ENCODE measurements at places on chromosomes 3 and 15. TPM values are rescaled to one million over a fixed set of nuclear protein-coding genes. Genes with fewer than 3 reads are reported as not detected.

- H3K27me3 ChIP-seq = no peaks in the 10 kb centered on the region
- peak; percentile 15 for DNase-seq
- H3K27ac ChIP-seq = no peak overlapping the region
- H3K4me1 ChIP-seq = no peaks in the 10 kb centered on the region
Measured at GRCh38 chr15:41154412-41154811, 38.3 kb upstream of the INO80 start.

- no peaks in the 10 kb centered on the region for H3K36me3 ChIP-seq
- no peak overlapping the region for H3K4me3 ChIP-seq
- H3K27ac ChIP-seq = no peak overlapping the region
Measured at GRCh38 chr3:41716471-41716870, 245.4 kb downstream of the ULK4 start.

DNA sequence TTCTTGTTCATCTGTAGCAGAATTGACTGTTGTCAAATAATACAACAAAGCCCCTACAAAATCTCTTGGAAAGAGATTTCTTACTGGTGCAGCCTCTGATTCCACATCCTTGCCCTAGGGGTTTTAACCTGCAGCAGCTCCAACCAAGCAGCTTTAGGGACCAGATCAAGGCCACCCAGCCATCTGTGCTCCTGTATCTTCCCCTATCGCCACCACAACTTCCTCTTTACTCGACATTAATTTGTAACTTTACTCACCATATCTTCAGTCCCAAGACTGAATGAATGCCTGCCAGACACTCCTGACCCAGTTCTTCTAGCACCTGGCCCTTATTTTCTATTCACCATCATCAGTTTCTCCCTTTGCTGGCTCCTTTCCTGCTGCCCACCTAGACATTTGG is 156.6 kb upstream of the IL12A start:
- DNase-seq = no peak
- H3K27me3 ChIP-seq = no peaks in the 10 kb centered on the region
- H3K4me3 ChIP-seq = no peak overlapping the region
- H3K36me3 ChIP-seq = no peaks in the 10 kb centered on the region

SYNM gene
- 5.4 TPM for polyA plus RNA-seq

- H3K27ac ChIP-seq = no peak overlapping the region
- DNase-seq = no peak
- peaks cover 56% of the 10 kb centered on the region for H3K36me3 ChIP-seq
- H3K4me1 ChIP-seq = no peaks in the 10 kb centered on the region
- H3K4me3 ChIP-seq = no peak overlapping the region
Measured at GRCh38 chr3:53231532-53232511, 24.0 kb downstream of the TKT start.

DNA sequence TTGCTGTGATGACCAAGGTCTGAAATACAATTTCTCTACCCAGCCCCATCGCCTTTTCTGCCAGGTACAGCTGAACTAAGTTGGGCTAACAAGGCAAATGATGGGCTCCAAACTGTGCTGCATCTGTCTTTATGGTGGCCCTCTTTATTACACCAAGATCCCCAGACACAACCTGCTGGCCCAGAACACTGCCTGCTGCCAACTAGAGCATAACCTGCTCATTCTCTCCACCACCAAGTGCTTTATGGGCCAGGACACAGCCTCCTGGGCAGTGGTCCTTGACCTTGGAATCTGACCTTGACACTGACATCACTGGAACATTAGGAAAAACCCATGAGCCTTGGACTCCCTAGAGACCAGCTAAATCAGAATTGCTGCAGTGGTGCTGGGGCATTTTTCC is 3.3 kb downstream of the LINS1 start:
- no peak overlapping the region for H3K4me3 ChIP-seq
- DNase-seq = no peak
- no peaks in the 10 kb centered on the region for H3K36me3 ChIP-seq

GOLGA8G gene
- polyA plus RNA-seq = not detected

- peaks cover 32% of the 10 kb centered on the region for H3K4me1 ChIP-seq
- no peaks in the 10 kb centered on the region for H3K36me3 ChIP-seq
- no peaks in the 10 kb centered on the region for H3K27me3 ChIP-seq
Measured at GRCh38 chr3:136753326-136753939, 1.3 kb upstream of the STAG1 start.

- H3K36me3 ChIP-seq = peaks cover 55% of the 10 kb centered on the region
- DNase-seq = no peak
- H3K4me1 ChIP-seq = no peaks in the 10 kb centered on the region
Measured at GRCh38 chr15:34246276-34246976, 21.6 kb downstream of the EMC4 start.

NDUFB5 gene
- 309 TPM for polyA plus RNA-seq

TMCO5A gene
- polyA plus RNA-seq = not detected

PRR20G gene
- polyA plus RNA-seq = not detected

GRCh38 chr15:47548231-47548630 is 169.1 kb upstream of the SEMA6D start:
- no peaks in the 10 kb centered on the region for H3K27me3 ChIP-seq
- peak overlapping the region; percentile 30 for H3K27ac ChIP-seq
- no peaks in the 10 kb centered on the region for H3K36me3 ChIP-seq
- H3K4me3 ChIP-seq = no peak overlapping the region
- peaks cover 15% of the 10 kb centered on the region for H3K4me1 ChIP-seq

- H3K27ac ChIP-seq = peak overlapping the region; percentile 54
- H3K4me3 ChIP-seq = no peak overlapping the region
- H3K4me1 ChIP-seq = no peaks in the 10 kb centered on the region
- peak; percentile 84 for DNase-seq
- no peaks in the 10 kb centered on the region for H3K27me3 ChIP-seq
Measured at GRCh38 chr15:92845126-92845508, 55.0 kb upstream of the CHD2 start.

DNA sequence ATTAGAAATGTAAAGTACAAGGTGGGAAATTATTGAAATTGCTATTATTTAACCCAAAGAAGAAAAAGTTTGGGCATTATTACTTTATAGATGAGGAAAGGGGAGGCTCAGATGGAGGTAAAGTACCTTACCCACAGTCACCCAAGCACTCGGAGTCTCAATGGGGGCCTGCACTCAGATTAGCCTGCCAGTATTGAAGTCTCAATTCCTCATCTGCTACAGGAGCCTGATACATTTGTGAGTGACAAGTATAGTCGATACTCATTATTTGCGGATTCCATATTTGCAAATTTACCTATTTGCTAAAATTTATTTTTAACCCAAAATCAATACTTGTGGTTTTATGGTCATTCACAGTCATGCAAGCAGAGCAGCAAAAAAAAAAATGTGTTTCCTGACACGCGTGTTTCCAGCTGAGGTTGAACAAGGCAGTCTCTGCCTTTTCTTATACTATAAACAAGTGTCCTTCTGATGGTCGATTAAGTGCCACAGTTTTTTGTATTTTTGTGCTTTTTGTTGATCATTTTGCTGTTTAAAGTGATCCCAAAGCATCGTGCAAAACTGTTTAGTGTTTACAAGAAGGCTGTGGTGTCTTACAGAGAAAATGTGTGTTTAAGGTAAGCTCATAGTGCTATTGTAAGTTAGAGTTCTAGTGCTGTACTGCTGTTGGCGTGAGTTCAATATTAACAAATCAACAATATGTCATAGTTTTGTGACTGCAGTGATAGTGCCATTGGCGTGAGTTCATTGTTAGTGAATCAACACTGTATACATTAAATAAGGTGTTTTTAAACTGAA is 48.0 kb downstream of the ARHGEF26 start:
- no peak for DNase-seq
- H3K27ac ChIP-seq = no peak overlapping the region
- no peak overlapping the region for H3K4me3 ChIP-seq
- no peaks in the 10 kb centered on the region for H3K4me1 ChIP-seq
- H3K27me3 ChIP-seq = no peaks in the 10 kb centered on the region
- no peaks in the 10 kb centered on the region for H3K36me3 ChIP-seq

DNA sequence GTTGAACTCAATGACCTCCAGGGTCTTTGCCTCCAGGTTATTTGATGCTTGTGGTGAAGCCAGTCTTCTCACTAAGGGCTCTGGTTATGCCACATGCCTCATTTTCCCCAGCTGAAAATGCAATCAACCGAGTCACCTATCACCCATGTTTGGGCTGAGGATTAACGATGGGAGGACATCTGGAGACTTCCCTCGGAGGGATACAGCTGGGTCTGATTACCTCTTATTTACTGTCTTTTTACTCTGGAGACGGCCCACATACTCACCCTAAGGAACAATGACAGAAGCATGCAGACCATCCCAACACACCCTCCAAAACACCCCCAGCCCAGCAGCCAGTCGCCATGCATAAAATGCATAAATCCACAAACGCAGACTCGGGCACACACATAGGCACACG is 187.4 kb downstream of the OPA1 start:
- H3K27me3 ChIP-seq = no peaks in the 10 kb centered on the region
- H3K4me3 ChIP-seq = no peak overlapping the region
- H3K36me3 ChIP-seq = no peaks in the 10 kb centered on the region
- peaks cover 13% of the 10 kb centered on the region for H3K4me1 ChIP-seq
- H3K27ac ChIP-seq = no peak overlapping the region

- no peaks in the 10 kb centered on the region for H3K27me3 ChIP-seq
- no peaks in the 10 kb centered on the region for H3K4me1 ChIP-seq
- no peaks in the 10 kb centered on the region for H3K36me3 ChIP-seq
Measured at GRCh38 chr3:177515786-177516157, 318.5 kb upstream of the TBL1XR1 start.

DNA sequence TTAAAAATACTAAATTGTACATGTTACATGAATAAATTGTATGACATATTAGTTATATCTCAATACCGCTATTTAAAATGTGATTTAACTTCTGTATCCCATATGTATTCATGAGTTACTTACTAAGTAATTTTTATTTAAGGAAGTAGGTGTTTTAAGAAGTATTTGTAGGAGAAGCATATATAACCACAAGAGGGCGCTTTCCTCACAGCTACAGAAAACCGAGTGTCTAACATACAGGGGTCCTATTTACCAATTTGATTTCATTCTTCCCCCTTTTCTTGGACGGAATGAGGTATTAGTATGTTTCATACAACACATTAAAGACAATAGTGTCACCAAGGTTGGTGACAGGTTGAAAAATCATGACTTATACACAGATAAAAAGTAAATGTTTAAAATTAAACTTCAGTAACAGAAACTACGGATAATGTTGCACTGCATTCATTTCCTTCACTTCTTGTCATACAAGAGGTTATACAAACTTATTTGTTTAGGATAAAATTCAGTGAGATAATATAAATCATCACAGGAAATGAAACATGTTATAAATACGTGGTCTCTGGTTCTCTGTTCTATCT is 253.6 kb downstream of the MAGI1 start:
- H3K4me1 ChIP-seq = no peaks in the 10 kb centered on the region
- no peaks in the 10 kb centered on the region for H3K27me3 ChIP-seq
- no peak overlapping the region for H3K27ac ChIP-seq
- peak; percentile 79 for DNase-seq
- no peaks in the 10 kb centered on the region for H3K36me3 ChIP-seq

DZIP3 gene
- polyA plus RNA-seq = 50.2 TPM

LRRK1 gene
- 0.72 TPM for polyA plus RNA-seq

DNA sequence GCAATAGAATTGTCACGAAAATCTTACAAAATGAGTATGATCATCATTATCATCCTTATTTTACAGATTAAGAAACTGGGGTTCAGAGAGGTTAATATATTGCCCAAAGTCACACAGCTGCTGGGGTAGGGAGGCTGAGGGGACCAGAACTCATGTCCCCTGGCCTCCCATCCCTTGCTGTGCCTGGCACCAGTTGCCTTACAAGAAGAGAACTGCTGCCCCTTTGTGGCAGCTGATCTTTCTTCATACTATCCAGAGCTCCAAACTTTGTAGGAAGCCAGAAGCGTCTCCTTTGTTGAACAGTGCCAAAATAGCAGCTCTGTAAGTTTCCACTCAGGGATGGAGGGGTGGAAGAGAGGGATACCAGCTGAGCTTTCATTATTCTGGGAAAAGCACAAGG is 236.8 kb upstream of the TBC1D5 start:
- H3K27me3 ChIP-seq = no peaks in the 10 kb centered on the region
- peaks cover 10% of the 10 kb centered on the region for H3K4me1 ChIP-seq
- peak; percentile 47 for DNase-seq
- H3K27ac ChIP-seq = no peak overlapping the region
- no peaks in the 10 kb centered on the region for H3K36me3 ChIP-seq

UROC1 gene
- polyA plus RNA-seq = not detected

GRCh38 chr3:170419557-170420087 is 954 bp downstream of the CLDN11 start:
- peak; percentile 65 for DNase-seq
- no peaks in the 10 kb centered on the region for H3K4me1 ChIP-seq
- H3K36me3 ChIP-seq = no peaks in the 10 kb centered on the region
- H3K27me3 ChIP-seq = peaks cover 32% of the 10 kb centered on the region

- H3K27me3 ChIP-seq = peaks cover 4% of the 10 kb centered on the region
- H3K36me3 ChIP-seq = no peaks in the 10 kb centered on the region
- no peak for DNase-seq
Measured at GRCh38 chr15:61527836-61528580, 298.9 kb upstream of the RORA start.

- no peaks in the 10 kb centered on the region for H3K36me3 ChIP-seq
- H3K27me3 ChIP-seq = no peaks in the 10 kb centered on the region
- no peak overlapping the region for H3K4me3 ChIP-seq
- H3K4me1 ChIP-seq = no peaks in the 10 kb centered on the region
- DNase-seq = no peak
Measured at GRCh38 chr3:16816048-16816780, 68.5 kb upstream of the PLCL2 start.

DNA sequence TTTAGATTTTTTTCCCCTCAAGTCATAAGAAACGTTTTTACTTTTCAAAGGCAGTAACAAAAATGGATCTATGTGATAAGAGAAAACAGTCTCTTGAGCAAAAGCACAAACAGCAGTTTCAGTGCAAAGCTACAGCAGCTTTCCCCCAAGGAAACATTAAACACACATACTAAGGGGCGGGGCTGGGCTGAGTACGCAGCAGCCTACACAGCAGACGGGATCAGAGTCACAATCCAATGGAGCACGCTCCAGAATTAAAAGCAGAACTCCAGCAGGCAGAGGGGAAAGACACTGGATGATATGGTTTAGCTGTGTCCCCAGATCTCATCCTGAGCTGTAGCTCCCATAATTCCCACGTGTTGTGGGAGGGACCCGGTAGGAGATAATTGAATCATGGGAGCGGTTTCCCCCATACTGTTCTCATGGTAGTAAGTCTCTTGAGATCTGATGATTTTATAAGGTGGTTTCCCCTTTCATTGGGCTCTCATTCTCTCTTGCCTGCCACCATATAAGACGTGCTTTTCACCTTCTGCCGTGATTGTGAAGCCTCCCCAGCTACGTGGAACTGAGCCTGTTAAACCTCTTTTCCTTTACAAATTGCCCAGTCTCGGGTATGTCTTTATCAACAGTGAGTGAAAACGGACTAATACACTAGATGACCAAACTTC is 116.2 kb upstream of the SLCO3A1 start:
- no peaks in the 10 kb centered on the region for H3K27me3 ChIP-seq
- H3K27ac ChIP-seq = no peak overlapping the region
- H3K4me3 ChIP-seq = no peak overlapping the region
- DNase-seq = no peak
- no peaks in the 10 kb centered on the region for H3K36me3 ChIP-seq
- no peaks in the 10 kb centered on the region for H3K4me1 ChIP-seq

- DNase-seq = no peak
- H3K4me3 ChIP-seq = no peak overlapping the region
- H3K4me1 ChIP-seq = peaks cover 7% of the 10 kb centered on the region
Measured at GRCh38 chr3:123122525-123123315, 55.9 kb downstream of the PDIA5 start.

Data from cardiac muscle cell (in vitro differentiated cells and primary cell).